SJCRH30 (cell line): ENCODE measurements at places on chromosomes 1 and 21.

- DNase-seq: no peak
Measured at GRCh38 chr21:45081636-45082035, 7.3 kb downstream of the ADARB1 start.

DNA sequence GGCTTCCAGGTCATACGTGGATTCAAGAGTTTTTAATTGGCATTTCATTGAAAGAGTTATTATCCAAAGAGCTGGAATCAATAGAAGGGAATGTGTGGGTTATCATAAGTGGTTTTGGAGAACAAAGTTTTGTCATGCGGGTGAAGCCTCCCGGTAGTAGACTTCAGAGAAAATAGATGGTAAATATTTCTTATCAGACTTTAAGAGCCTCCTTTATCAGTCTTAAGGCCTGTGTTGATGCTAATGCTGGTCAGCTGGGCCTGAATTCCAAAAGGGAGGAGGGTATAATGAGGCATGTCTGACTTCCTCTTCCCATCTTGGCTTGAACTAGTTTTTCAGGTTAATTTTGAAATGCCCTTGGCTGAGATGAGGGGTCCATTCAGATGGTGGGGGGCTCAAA, 89.7 kb downstream of the ITSN1 start:
- no peak for DNase-seq

DNA sequence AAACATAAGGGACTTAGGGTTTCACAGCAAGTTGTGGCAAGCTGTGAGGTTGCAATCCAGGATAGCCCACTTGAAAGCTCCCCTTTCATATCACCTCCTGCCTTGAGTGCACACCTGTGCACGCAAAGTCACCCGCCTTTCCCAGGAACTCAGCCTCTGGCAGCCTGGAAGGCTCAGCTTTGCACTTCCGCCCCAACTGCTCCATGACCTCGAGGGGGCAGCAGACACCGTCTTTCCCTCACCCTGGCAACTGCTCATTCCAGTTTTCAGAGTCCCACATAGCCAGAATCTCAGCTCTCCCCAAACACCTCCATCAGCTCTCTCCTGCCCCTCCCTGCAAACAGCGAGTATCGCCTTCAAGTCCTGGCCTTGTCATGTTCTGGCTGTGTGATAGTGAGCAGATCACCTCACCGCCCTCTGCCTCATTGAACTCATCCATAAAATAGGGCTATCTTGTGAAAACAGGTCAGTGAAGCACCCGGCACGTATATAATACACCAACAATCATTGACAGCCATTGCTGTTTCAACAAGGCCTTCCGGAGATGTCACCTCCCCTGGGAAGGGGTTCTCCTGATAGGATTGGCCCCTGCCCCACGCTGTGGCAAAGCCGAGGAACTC, 32.2 kb upstream of the EPB41 start:
- peak; percentile 97 for DNase-seq

- DNase-seq: no peak
Measured at GRCh38 chr1:69263921-69264391, 303.8 kb upstream of the LRRC7 start.

- DNase-seq: peak; percentile 30
Measured at GRCh38 chr1:100875228-100875627, 19.4 kb downstream of the EXTL2 start.

DNA sequence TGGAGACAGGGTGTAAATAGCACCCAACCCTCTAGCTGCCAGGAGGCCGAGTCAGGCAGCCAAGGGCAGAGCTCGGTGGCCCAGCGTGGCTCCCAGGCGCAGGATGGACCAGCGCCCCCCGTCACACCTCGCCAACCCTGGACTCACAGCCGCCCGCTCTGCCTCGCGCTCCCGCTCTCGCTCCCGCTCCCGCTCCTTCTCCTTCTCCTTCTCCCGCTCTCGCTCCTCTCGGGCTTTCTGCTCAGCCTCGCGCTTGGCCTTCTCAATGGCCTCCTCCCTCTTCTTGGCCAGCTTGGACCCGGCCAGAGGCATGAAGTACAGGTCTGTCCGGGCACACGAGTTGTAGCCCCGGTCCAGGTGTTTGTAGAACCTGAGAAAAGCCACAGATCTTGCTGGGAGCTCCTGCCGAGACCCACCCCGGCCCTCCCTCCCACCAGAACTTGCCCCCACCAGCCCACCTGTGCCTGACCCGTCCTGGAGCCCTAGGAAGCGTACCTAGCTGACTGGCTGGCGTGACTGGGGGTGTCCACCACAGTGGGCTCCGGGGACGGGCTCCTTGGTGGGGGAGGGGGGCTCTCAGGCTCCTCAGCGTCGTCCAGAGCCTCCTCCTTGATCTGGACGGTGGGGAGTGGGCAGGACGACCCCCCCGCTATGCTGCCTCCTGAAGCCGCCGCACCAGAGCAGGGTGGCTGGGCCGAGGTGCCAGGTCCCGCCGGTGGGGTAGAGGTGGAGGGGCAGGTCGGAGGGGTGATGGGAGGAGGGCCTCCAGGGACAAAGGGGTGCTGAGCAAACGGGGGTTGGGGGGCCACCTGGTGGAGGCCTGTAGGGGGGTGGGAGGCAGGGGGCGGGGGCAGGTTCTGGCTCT, 41.9 kb downstream of the SLC45A1 start:
- DNase-seq: no peak

- DNase-seq: no peak
Measured at GRCh38 chr1:161098210-161099068, at the start of gene KLHDC9. KLHDC9 (plus strand) TSS chr1:161098361; CDS start chr1:161098536, 175 bp downstream.

DNA sequence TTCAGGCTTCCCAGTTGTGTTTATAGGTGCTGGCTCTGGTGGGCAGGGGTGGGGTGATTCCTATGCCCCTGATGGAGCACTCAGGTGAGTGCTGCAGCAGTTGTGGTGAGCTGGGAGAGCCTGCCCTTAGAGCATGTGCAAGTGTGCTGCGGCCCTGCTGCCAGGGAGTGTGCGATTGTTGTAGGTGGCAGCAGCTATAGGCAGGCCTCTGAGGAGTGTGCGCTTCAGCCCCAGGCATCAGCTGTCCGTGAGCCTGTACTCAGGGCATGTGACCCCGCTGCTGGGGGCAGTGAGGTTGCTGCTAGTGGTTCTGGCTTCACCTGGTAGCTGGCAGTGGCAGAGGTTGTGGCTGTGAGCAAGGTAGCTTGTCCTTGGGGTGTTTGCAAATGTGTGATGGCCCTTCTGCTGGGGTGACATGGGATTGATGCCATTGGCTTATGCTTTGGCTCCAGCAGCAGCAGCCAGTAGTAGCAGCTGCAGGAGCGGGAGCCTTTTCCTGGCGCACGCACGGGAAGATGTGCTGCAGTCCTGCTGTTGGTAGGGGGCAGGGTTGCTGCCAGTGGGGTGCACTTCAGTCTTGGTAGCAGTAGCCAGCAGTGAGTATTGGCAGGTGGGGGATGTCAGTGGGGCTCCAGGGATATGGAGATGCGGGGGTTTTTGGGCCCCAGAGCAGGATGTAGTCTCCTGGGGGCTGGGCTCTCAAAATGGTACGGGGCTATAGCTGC, 37.7 kb downstream of the SYCP1 start:
- no peak for DNase-seq

DNA sequence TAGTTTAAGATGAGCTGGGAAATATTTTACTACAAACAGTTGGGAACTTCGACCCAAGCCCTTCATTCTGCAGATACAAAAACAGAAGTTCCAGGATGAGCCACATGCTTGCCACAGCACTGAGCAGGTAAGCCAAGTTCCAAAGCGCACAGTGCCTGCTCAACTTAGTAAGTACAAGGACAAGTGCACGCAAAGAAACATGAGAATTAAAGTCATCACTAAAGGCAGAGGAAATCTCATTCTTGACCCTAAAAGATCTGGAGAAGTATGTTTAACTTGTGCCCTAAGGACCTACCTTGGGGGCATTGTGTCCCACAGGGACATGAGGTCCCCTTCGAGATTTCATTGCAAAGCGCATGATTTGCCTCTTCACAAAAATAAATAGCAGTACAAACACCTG, 1.2 kb upstream of the UBAP2L start:
- DNase-seq: no peak

GRCh38 chr1:237811633-237812032, 79.1 kb downstream of the ZP4 start:
- DNase-seq: no peak

- peak; percentile 61 for DNase-seq
Measured at GRCh38 chr1:210938416-210938925, 195.5 kb downstream of the KCNH1 start.

- DNase-seq: no peak
Measured at GRCh38 chr1:24483441-24483840, 19.2 kb upstream of the RCAN3 start.

DNA sequence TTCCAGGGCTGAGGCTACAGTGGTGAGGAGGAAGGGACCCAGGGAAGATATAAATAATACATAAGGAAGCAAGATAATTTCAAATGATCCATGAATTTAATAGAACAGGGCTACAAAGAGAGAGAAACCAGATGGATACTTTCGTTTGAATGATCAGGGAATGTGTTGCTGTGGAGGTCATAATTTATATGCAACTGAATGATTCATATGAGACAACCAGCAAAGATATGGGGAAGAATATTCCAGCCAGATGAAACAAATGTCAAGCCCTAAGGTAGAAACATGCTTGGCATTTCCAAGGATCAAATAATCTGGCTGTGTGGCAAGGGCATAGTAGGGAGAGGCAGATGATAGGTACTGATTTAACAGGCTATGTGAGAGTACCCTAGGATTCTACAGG, 84.8 kb upstream of the ZC3H11B start:
- no peak for DNase-seq

- peak; percentile 88 for DNase-seq
Measured at GRCh38 chr1:208159555-208160258, 84.5 kb downstream of the PLXNA2 start.

- no peak for DNase-seq
Measured at GRCh38 chr1:190699165-190699564, 221.5 kb upstream of the BRINP3 start.

GRCh38 chr1:150183061-150183460, 33.3 kb downstream of the PLEKHO1 start:
- no peak for DNase-seq

GRCh38 chr1:30462826-30463425, 260.5 kb downstream of the MATN1 start:
- DNase-seq: no peak

DNA sequence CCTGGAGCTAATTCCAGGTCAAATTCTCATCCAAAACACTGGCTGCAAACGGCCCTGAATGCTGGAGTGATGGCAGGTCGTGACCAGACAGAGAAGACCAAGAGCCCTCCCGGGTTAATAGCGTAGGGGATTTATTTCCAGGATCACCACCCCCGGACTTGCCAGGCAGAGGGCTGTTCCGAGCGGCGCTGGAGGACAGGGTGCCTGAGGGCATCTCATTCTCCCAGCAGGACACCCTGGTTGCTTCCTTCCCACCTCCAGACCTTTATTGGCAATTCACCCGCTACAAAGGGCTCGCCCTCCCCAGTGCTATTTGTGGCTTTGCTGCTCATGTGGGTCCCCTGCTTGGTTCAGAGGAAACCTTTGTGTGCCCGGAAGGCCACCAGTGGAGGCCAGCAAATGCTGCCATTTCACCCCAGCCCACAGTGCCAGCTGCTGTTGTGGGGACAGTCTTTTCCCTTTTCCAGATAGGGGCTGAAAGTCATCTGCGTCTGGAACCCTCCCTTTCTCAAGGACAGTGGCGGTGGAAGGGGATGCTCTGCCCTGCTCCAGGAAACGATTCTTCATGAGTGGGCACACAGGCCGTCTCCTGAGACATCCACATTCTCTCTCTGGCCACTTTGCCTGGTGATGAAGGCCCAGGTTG, 19.0 kb upstream of the C1orf174 start:
- DNase-seq: no peak

DNA sequence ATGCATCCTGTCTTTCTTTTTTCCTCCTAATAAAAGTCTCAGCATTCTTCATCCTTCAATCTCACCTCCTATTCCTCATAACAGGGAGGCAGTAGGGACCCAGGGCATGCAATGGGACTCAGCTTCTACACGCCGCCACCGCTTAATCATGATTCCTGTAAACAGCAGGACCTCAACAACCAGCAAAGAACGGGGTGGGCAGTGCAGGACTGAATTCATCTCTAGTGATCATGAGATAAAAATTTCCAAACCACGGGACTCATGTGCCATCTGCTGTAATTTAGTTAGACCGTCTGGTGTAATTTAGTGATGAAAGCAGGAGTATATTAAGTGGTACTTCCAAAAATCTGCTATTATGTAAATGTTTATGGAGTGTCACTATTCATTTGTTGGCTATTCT, 5.4 kb downstream of the PRAMEF12 start:
- DNase-seq: no peak

GRCh38 chr1:229757226-229757625, 131.2 kb downstream of the URB2 start:
- no peak for DNase-seq

DNA sequence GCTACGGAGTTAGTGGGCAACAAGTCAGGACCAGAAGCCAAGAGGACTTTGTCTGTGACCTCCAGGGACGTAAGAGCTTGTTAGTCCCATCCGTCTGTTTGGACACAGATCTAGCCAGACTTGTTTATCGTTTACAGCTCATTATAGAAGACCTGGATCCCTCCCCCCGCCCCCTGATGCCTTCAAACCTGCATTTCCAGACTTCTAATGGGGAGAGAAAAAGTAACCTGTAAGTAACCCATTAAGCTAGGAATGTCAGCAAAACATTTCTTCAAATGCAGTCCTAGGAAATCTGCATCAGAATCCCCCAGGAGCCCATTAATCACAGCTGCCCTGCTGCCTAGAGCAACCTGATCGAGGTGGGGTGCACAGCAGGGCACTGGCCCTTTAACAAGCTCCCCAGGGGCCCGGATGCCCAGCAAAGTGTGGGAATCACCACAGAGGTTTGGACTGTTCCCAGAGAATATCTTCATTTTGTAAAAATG, 1.4 kb upstream of the MAD2L2 start:
- no peak for DNase-seq

- DNase-seq: peak; percentile 47
Measured at GRCh38 chr1:231931846-231932454, 305.4 kb downstream of the DISC1 start.

GRCh38 chr21:42818328-42818749, 61.0 kb downstream of the WDR4 start:
- DNase-seq: peak; percentile 72

GRCh38 chr1:225776294-225776693, 1.3 kb upstream of the SRP9 start:
- DNase-seq: no peak

GRCh38 chr21:16330082-16330907, 600.5 kb downstream of the USP25 start:
- peak; percentile 51 for DNase-seq
